Activated CD4-positive, alpha-beta T cell treated with anti-CD3 and anti-CD28 coated beads, Interleukin-2, amount 10 ng/mL, durations not matched to agents 24 days and 14 days (primary cell): ENCODE measurements at places on chromosomes 5 and 9.

DNA sequence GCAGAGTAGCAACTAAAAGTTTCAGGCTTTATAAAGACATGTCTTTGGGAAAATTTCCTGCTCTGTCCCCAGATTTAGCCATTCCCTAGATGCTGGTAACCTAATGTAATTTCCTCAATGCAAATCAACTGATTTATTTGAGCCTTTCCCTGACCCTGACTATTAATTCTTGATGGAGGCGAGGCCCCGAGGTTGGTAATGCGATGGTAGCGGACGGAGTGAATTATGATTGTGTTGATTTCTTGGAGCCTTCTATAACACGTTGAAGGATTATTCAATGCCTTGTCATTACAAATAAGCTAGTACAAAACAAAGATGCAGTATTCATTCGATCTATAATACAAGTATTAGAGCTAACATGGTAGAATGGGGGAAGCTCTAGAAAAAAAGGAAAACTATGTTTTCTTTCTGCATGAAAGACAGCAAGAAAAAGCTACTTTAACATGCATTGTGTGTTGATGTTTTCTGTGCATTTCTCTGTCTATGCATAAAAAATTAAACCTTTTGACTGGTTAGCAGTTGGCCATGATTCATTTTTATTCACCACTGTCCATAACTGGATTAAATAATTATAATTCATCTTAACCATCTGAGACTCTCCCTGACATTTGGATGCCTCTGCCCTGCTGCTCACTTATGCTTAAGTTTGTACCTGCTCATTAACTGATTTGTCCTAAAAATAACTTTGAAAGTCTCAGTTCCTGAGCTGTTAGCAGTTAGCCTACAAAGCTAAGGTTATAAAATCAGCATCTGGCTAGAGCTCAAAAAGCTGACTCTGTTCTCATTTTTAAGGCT, 490.2 kb upstream of the NUDT12 start:
- DNase-seq: no peak
- no peaks in the 10 kb centered on the region for H3K27me3 ChIP-seq
- H3K4me3 ChIP-seq: no peak overlapping the region
- H3K36me3 ChIP-seq: no peaks in the 10 kb centered on the region
- H3K27ac ChIP-seq: no peak overlapping the region

GRCh38 chr9:90034071-90034470, 429.3 kb downstream of the GADD45G start:
- no peaks in the 10 kb centered on the region for H3K36me3 ChIP-seq
- H3K27me3 ChIP-seq: peaks cover 11% of the 10 kb centered on the region
- DNase-seq: no peak

GRCh38 chr5:160293901-160294561, 18.3 kb downstream of the CCNJL start:
- no peaks in the 10 kb centered on the region for H3K4me1 ChIP-seq
- H3K4me3 ChIP-seq: no peak overlapping the region
- no peaks in the 10 kb centered on the region for H3K36me3 ChIP-seq
- no peak overlapping the region for H3K27ac ChIP-seq
- H3K27me3 ChIP-seq: peaks cover 2% of the 10 kb centered on the region

- H3K4me1 ChIP-seq: no peaks in the 10 kb centered on the region
- no peak overlapping the region for H3K27ac ChIP-seq
- DNase-seq: no peak
- no peak overlapping the region for H3K4me3 ChIP-seq
- no peaks in the 10 kb centered on the region for H3K27me3 ChIP-seq
These were observed 268.5 kb upstream of the NMUR2 start for GRCh38 chr5:152673601-152674000.

DNA sequence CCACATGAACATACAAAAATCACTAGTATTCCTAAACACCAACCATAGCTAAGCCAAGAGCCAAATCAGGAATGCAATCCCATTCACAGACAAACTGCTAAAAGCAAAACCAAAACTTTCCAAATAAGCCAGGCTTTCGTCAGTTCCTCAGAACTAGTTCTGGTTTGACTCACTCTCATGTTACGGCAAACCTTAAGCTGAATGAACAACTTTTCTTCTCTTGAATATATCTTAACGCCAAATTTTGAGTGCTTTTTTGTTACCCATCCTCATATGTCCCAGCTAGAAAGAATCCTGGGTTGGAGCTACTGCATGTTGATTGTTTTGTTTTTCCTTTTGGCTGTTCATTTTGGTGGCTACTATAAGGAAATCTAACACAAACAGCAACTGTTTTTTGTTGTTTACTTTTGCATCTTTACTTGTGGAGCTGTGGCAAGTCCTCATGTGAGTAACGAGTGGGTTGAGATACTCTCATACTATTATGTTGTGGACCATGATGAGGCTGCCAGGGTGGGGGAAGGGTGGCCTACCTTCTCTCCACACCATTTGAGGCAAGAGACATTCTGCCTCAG, at the start of gene PDCD1LG2:
Gene PDCD1LG2 (plus strand): TSS at position 172 of the 572 bp plus-strand sequence. CDS start 12,016 bp downstream, outside the sequence.
- H3K4me3 ChIP-seq: peak within 1 kb of the TSS; percentile 85
- DNase-seq: peak; percentile 83
- peak within 1 kb of the TSS; percentile 96 for H3K27ac ChIP-seq
- peaks cover 18% of the 10 kb centered on the region for H3K36me3 ChIP-seq

DNA sequence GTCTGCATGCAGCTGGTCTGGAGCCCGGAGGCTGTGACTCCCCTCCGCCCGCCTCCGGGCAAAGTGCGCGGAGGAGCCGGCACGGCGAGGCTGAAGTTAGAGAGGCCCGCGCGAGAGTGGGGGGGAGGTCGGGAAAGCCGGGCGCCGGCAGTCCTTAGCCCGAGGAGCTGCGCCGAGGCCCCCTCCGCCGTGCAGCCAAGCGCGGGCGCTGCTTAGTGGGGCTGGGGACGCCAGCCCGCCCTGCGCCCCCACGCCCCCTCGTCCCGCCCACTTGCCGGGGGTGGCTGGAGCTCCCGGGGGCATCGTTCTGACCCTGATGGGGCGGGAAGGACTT, 403 bp downstream of the NINJ1 start:
- peaks cover 62% of the 10 kb centered on the region for H3K4me1 ChIP-seq
- peak overlapping the region; percentile 93 for H3K27ac ChIP-seq
- H3K36me3 ChIP-seq: peaks cover 30% of the 10 kb centered on the region
- H3K27me3 ChIP-seq: no peaks in the 10 kb centered on the region
- DNase-seq: peak; percentile 87

DNA sequence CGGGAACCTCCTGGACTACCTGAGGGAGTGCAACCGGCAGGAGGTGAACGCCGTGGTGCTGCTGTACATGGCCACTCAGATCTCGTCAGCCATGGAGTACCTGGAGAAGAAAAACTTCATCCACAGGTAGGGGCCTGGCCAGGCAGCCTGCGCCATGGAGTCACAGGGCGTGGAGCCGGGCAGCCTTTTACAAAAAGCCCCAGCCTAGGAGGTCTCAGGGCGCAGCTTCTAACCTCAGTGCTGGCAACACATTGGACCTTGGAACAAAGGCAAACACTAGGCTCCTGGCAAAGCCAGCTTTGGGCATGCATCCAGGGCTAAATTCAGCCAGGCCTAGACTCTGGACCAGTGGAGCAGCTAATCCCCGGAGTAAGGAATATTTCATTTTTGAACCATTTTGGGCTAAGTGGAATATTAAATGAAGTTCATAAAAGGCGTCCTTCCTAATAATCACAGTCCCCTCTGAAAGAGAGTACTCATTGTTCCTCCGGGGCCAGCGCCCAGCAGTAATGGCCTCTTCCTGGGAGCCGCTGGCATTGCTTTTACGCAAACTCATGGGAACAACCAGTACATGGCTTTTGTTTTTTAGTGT, 23.6 kb downstream of the QRFP start:
- peaks cover 6% of the 10 kb centered on the region for H3K36me3 ChIP-seq
- no peak for DNase-seq

DNA sequence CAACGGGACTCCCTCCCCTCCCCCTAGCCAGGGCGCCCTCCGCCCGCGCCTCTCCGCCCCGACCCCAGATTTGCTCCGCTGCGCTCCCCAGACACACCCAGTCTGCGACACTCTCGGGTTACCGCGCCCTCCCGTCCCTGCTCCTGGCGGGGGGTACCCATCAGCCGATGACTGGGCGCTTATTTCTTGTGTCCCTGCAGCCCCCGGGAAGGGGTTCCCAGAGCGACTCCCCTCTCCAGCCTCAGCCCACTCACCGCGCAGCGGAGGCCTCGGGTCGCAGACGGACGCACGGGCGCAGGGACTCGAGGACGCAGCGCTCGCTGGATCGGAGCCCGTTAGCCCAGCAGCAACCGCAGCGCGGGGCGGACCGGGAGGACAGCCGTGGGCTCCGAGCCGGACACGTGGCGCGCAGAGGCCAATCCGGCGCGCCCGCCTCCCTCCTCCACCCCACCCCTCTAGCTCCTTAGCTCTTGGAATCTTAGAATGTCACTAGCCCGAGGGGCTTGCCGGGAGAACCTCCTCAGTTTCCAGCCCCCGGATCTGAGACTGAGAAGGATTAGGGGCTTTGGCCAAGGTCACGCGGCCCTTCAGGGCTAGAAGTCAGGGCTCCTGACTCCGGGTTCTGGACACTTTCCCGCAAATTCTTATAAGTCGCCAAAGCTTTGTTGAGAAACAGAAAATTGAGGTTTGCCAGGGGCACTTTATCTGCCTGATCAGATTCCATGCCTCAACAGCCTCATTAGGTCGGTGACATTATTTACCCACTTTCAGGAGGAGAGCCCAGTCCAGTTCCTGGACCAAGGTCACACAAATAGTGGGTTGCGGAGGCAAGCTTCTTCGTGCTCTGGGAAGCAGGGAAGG, at the start of gene ANXA6:
Gene ANXA6 (minus strand): TSS at position 354 of the 861 bp plus-strand sequence. CDS start 9,878 bp downstream, outside the sequence.
- H3K27ac ChIP-seq: peak within 1 kb of the TSS; percentile 95
- H3K4me1 ChIP-seq: peaks cover 53% of the 10 kb centered on the region
- H3K27me3 ChIP-seq: no peaks in the 10 kb centered on the region
- H3K36me3 ChIP-seq: peaks cover 26% of the 10 kb centered on the region
- peak; percentile 92 for DNase-seq

DNA sequence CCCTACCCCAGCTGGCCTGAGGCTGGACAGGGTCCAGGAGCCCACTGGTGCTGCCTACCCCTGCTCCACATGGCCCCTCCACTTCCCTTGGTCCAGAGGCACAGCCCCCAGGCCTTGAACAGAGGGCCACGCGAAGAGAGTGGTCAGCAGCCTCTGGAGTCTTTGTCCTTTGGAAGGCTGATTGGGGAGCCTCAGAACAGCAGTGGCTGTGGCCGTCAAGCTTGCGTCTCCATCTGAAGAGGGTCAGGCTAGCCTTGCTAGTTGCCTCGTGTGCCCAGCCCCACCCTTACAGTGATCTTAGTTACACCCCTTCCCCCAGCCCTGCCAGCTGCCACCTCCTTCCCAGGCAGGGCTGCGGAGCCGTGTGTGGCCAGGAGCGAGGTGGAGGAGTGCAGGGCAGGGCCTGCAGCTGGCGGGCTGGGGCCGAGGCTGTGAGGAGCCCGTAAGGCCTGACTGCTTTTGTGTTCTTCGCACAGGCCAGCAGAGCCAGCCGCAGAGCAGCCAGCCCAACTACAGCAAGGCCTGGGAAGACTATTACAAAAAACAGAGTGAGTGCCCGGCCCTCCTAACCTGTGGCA, 30.1 kb upstream of the PRDM12 start:
- H3K27me3 ChIP-seq: no peaks in the 10 kb centered on the region
- no peak overlapping the region for H3K27ac ChIP-seq
- no peaks in the 10 kb centered on the region for H3K4me1 ChIP-seq
- peaks cover 24% of the 10 kb centered on the region for H3K36me3 ChIP-seq
- no peak for DNase-seq
